A172 (cell line): ENCODE measurements at places on chromosomes 7 and 10.

DNA sequence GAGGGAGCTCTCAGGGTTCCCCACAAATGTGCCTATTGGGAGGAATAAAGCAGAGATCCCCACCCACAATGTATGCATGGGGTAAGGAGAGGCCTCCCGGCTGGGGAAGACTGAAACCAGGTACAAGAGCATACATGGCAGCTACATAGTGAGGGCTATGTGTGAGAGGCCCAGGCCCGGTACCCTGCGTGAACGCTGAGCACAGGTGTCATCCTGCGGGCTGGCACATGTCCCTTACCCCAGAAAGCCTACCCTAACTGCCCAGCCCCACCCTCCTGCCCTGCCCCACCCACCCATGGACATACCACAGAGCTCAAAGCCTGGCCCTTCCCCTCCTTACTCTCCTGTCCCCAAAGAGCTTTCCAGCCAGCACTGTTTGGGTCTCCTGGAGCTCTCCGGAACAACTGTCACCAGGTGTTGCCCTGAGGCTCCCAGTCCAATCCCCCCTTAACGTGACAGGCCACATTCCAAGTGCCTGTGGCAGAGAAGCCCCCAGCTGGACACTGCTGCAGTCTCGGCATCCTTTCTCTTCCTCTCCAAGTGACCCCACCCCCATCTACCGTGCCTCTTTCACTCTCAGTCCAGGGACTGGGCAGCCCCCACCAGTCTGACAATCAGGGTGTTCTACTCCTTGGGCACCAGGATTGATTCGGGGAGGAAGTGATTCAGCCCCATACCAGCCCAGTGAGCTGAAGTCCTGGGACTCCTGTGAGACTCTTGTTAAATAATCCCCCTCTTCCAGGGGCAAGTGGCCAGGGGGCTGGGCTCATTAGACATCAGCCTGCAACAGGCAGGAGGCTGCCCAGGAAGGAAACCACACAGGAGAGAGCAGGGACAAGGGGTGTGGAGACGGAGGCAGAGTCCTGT is 19.6 kb downstream of the GRID1 start:
- DNase-seq: peak; percentile 78

DNA sequence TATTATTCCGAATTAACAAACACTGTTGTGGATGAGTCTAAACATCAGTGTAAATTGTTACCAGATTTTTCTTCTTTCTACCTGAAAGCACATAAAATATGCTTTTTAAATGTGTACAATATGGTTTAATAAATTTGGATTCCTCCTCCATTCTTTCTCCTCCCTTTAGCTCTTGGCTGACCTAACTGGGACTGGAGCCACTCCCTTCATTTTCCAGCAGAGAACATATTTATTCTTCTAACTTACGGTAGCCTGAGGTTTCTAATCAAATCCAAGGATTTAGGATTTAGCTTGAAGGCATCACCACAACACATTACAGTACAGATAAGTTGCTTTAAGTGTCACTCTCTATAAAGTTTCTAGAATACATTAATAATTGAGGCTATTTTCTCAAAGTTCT is 88.2 kb upstream of the SEMA3C start:
- DNase-seq: no peak

GRCh38 chr10:79223091-79224048 is 123.9 kb upstream of the PPIF start:
- DNase-seq: peak; percentile 51

- DNase-seq: no peak
Measured at GRCh38 chr10:121592155-121592890, 5.9 kb downstream of the FGFR2 start.

GRCh38 chr10:34161777-34162370 is 653.2 kb downstream of the PARD3 start:
- DNase-seq: no peak

DNA sequence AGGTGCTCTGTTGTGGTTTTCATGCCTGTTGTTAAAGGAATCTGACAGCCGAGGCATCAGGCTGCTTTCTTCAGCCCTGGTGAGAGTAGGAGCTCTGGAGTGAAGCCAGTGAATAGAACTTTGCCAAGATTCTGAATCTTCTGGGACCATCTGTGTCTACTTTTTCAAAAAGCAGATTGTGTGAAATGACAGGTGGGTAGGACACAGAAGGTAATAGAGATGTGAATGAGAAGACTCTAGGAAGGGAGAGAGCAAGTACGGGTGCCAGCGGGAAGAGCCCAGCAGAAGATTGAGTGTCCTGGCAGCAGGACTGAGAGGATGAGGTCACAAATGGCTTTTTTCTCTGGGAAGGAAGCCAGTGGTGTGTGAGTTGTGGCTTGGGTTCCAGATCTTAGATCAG is 429.2 kb downstream of the SDK1 start:
- DNase-seq: no peak

DNA sequence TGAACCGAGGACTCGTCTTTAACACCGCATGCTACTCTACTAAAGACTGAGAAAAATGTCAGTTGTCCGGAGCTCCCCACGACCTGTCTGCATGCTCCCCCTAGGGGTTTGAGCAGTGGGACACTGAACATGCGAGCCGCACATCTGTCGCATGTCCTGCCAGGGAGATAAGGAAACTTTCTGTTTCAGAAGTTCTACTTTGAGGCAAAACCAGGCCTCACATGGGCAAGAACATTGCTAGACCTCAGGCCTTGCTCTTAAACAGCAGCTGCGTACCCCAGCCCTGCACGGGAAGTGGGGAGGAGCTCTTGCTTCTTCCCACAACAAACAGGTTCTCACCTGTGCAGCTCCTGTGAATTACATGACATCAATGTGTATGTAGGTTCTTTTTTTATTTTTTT is 30.3 kb upstream of the HERPUD2 start:
- no peak for DNase-seq

GRCh38 chr10:103111031-103111917 is 81.8 kb downstream of the NT5C2 start:
- DNase-seq: no peak

- DNase-seq: no peak
Measured at GRCh38 chr10:94680544-94680943, 3.0 kb upstream of the CYP2C18 start.

DNA sequence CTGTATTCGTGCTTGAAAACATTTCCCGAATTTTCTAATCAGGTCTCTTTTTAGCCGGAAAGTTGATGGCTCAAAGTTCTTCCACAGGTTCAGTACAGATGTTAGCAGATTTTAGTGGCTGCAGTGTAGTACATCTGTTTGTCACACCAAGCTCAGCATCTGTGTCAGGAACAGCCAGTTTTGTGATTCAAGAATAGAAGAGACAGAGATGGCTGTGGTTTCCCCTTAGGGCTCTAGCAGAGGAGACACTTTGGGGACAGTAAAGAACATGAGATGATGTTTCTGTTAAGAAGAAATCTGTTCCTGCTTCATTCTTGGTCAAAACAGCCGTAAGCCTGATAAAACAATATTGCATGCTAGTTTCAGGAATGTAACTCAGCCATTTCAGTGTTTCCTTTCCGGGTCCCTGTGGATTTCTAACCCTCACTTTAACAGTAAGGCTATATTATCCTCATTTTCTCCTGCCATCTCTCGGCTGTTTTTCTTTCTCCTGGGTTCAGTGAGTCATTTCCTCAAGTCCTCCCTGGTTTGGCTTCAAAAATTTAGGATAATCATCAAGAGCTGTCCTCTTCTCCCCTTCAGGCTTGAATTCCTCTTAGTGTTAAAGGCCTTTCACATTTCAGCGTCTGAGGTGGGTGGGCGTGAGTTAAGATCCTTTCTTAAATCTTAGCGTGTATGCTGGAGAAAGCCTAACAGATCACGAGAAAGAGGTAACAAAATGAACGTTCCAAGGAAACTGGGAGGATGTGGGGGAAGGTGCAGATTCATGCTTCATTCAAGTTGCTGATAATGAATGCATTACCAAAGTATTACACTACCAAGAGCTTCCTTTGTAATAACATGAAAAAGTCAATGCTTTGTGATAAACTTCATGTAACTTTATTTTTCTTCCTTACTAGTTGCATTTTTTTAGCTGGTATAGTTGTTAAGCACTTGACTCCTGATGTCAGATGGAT is 37.1 kb upstream of the BICC1 start:
- peak; percentile 43 for DNase-seq

DNA sequence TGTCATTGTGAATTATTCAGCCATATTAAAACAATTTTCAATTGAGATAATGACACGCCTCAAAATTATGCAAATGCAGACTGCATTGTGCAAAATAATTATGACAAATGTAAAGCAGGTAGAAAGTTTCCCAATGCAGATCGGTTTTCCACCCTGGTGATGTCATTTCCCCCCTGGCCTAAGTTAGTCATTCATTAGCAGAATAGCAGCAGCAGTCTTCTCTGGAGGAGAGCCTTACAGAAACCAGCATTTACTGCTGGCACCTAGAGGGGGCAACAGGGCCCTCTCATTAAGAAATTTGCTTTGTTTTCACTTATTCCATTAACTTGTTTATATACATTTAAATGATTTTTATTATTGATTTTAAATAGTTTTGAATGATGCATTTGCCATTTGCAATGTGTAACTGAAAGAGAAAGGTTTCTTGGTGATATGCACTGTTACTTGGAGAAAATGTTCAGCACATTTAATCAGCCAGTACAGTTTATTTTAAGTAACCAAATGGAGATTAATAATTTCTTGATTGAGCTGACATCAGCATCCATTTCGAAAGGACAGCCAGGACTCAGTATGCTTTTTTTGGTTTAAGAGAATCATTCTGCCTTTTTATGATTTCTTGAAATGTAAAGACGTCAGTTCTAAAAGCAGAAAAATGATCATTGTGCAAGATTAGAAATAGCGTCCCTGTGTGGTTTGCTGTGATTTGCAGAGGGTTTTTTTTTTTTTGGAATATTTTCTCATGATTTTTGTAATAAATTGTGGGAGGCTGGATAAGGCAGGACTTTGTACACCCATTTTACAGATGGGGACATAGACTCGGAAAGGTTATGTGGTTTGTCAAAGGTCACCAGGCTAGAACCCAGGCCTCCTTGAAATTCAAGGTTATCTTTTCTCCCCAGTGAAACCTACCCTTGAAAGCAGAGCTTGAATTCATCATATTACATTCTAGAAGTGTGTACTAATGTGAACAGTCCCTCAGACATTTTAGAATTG is 3.5 kb downstream of the ARID5B start:
- DNase-seq: peak; percentile 78

DNA sequence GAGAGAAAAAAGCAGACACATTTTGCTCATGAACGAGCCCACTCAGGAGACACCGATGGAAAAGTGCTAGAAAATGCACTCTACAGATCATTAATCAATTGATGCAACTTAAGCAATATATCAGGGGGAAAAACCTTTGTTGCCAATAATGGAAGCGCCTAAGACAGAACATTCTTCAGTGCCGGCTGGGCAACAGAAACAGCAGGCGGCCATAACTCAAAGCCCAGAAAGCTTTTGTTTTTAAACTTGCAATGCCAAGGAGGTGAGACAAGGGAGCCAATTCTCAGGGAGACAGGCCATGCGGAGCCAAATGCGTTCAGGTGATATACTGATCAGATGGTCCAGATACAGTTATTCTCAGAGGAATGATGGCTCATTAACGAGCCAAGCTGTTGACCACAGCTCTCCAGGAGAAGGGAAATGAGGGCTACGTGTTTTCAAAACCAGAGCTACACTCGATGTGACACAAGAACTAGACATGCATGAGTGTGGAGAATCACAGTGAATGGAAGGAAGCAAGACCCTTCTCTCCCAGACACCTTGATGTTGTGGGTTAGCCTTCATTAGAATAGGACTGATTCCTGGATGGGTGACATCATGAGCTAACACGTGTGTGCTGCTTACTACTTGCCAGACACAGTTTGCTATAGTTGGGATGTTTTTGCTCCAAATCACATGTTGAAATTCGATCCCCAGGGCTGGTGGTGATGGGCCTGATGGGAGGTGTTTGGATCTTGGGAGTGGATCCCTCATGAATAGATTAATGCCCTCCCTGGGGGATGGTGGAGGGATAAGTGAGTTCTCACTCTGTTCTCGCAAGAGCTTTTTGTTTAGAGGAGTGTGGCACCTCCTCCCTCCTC is 79.1 kb upstream of the KCNMA1 start:
- DNase-seq: no peak

GRCh38 chr7:140992422-140992821 is 22.3 kb downstream of the MRPS33 start:
- no peak for DNase-seq

DNA sequence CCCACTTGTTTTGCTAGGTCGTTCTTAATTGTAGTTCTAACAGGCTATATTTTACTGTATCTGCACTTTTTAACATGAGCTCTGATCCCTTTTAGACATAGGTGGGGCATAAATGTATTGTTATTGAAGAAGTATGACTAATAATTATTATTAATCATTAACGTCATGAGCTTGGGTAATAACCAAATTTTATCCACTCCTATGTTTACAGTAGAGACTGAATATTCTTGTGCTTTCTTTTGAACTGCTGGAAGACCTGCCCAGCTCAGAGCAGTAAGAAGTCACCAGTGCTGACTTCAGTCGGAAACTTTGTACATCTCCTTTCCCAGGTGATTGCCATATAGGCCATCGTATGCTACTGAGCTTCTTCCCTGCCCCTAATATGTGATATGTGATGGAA is 18.7 kb downstream of the PKD2L1 start:
- no peak for DNase-seq

DNA sequence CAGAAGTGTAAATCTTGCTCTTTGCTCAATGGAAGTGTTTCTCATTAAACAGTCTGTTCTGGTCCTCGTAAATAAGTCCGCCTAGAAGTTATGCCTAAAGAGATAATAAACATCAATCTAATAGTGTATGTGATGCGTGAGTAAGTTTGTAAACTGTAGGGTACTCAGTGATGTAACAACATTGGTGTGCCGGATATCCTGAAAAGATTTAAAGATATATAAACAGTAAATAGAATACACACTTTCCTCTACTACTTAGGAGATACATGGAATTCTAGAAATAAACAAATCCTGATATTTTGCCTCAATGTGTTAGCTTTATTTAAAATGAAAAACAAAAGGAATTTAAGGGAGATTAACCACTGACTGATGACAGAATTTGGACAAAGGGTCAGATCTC is 123.5 kb downstream of the AHR start:
- DNase-seq: no peak

- DNase-seq: no peak
Measured at GRCh38 chr7:234051-234707, 41.8 kb downstream of the FAM20C start.

GRCh38 chr7:41732843-41733306 is 30.0 kb upstream of the INHBA start:
- DNase-seq: peak; percentile 35

GRCh38 chr10:24568042-24568441 is 155.6 kb downstream of the ARHGAP21 start:
- no peak for DNase-seq
